ENCODE measurements at places on chromosomes 12 and 14.

DNA sequence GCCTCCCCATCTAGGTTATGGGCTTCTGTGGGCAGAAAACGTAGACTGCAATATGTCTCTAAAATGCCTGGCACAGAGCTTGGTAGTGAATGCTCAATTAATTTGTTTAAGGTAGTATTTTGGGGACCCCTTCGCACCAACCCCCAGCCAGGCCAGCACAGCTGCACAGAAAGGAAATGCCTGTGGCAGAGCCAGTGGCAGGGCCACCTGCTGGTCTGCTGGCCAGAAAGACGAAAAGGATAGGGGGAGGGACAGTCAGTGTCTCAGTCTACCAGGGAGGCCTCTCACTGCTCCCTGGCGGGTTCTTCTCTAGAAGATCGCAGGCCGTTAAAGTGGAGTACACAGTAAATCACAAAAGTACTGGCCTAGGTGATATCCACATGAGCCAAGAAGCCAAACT lies 3.5 kb downstream of the RAB15 start:
- DNase-seq, result no peak

DNA sequence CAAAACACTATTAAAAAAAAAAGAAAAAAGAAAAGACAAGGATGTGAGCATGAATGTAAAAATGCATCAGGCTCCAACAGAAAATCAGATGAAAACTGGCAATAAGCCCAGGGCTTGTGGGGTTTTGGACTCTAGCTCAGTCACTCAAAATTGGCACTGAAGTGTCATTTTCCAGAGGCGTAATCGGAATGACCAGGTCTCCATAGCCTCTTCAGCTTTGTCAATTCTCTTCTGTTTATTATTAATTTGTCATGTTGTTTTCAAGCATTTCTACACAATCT lies 137.2 kb upstream of the TRHDE start:
- DNase-seq, result no peak

- DNase-seq, result peak; percentile 97
Measured at GRCh38 chr14:105065280-105066228, at the start of gene GPR132. Gene GPR132 (minus strand): TSS chr14:105065430. CDS start chr14:105055420, 10,010 bp downstream.

DNA sequence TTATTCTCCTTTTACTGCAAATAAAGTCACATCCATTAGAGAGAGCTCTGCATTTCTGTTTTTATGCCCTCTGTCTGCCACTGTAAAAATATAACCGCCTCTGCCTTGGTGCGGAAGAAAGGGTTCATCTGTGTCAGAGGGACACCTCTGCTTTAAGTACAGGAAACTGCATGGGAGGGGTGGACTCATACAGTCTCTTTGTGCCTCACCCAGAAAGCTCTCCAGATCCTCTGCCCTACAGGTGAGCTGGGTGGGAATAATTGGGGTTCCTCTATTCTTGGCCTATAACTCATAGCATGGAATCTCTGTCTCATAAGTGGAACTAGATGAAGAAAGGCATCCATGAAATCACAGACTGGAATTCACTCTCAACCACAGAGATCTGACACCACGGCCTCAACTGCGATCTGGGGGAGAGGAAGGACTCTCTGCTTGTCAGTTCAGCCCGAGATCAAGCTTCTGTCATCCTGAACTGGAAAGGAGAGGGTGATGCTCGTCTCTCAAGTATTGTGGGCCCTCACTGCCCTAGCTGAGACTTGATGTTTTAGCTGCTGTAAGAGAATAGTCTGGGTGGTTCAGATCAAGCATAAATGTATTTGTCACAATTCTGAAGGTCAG lies 702.3 kb downstream of the TMEM121 start:
- no peak for DNase-seq

DNA sequence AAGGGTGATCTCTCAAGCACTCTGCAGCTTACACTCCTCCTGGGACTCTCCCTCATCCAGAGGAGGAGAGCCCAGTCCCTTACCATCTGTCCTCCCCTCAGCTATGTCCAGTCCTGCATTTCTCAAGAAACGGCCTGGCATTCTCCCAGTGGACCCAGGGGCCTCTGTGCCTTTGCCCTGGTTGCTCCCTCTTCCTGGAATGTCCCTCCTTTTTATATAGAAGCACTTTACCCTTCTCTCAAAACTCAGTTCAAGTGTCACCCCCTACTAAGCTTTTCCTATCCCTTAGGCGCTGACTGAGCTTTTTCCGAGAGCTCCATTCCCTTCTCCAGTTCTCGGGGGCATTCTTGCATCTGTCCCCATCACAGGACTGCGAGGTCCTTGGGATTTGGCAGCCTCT lies 8.9 kb upstream of the GLRX5 start:
- no peak for DNase-seq

DNA sequence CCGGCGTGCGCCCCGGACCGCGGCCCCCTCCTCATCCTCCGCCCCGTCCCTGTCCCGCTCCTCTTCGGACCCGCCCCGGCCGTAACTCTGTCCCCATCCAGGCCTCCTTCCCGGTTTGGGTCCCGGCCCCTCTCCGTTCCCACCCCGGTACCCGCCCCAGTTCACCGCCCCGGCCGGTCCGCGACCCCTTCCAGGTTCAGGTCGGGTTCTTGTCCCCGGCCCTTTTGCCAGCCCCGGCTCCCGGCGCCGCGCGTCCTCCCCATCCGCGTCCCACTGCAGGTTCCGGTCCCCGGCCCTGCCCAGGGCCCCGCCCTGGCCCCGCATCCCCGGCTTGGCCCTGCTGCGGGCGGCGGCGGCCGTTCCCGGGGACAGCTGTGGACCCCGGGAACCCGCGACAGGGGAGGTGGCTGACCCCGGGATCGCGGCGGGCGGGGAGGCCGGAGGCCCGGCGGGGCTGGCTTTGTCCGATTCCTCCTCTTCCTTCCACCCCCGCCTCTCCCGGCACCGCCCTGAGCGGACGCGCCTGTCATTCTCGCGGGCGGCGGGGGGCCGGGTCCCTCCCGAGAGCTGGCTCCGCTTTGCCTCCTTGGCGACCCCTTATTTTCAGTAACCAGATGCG lies 601 bp downstream of the KLC1 start:
- DNase-seq, result peak; percentile 52

DNA sequence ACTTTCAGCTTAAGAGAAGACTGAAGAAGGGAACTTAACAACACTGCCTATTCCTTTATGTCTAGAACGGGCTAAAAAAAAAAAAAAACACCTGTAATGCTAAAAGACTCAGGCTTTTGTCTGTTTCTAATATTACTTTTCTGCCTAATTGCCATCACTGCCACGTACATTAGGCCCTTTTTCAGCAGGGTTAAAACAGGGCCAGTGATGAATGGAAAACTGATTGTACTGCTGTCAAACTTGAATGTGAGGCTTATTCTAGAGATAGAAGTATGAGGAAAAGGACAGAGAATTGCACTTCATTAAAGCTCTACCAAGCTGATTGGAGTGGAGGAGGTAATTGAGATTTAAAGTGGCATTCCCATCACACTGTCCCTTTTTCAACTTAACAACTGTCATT lies 535.8 kb downstream of the PRKD1 start:
- DNase-seq, result no peak

DNA sequence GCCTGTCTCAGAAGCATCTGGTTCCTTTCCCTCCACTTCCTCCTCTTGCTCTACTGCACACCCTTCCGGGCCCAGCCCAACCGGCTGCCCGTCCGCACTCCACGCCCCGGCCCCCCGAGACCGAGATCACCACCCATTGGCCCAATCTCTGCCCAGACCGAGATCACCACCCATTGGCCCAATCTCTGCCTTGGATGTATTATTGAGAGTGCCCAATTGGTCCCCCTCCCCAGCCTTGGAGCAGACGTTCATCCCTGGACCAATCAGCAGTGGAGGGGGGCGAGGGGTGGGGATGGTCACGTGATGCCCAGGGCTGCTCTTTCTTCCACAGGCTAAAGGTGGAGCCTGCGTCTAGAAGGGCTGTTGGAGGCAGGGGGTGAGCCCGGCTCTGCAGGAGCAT lies 75.6 kb upstream of the TMEM132C start:
- DNase-seq, result no peak

- DNase-seq, result peak; percentile 76
Measured at GRCh38 chr14:81303258-81303935, 82.6 kb upstream of the GTF2A1 start.

- DNase-seq, result no peak
Measured at GRCh38 chr12:66915306-66915904, 236.5 kb upstream of the GRIP1 start.
